ENCODE measurements at places on chromosomes 7 and 10.

GRCh38 chr10:28219251-28219650 is 83.6 kb downstream of the MPP7 start:
- no peak for DNase-seq

GRCh38 chr7:76259124-76260093 is 43.1 kb upstream of the HSPB1 start:
- DNase-seq: no peak

- DNase-seq: no peak
Measured at GRCh38 chr10:66942407-66942806, 16.6 kb downstream of the LRRTM3 start.

DNA sequence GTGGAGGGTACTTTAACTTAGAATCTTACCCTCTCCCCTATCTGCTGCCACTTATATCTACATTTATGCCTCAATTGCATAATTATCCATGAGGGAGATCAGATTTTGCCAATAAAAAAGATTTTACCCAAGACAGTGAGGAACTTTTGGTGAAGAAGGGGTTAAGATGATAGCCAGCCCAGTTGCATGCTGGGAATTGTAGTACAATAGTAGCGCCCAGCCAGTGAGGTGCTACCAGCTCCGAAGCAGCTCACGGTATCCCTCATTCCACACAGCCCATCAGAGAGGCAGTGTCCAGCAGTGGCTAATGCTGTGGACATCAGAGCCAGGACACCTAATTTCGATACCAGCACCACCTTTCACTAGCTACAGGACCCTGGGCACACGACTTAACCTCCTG is 5.9 kb upstream of the LGI1 start:
- no peak for DNase-seq

DNA sequence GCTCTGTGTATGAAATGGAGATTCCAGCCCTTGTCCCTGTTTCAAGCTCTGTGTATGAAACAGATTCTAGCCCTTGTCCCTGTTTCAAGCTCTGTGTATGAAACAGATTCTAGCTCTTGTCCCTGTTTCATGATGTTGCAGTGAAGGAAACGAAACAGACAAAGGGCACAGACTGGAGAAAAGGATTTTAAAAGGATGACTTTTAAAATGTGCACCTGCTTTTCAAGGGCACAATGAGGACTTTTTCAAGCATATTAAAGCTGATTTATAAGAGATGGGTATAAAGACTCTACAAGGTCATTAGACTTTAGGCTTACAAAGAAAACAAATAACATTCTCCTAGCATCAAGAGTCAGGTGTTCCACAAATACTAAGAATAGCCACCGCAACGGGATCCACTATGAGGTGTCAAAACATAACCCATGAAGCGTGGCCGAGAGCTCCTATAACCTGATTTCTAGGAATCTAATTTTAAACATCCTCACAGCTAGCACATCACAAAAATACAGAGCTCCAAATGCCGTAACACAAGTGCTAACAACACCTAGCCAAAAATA is 29.0 kb downstream of the DIP2C start:
- no peak for DNase-seq

- DNase-seq: no peak
Measured at GRCh38 chr10:22619101-22619500, 95.3 kb downstream of the PIP4K2A start.

DNA sequence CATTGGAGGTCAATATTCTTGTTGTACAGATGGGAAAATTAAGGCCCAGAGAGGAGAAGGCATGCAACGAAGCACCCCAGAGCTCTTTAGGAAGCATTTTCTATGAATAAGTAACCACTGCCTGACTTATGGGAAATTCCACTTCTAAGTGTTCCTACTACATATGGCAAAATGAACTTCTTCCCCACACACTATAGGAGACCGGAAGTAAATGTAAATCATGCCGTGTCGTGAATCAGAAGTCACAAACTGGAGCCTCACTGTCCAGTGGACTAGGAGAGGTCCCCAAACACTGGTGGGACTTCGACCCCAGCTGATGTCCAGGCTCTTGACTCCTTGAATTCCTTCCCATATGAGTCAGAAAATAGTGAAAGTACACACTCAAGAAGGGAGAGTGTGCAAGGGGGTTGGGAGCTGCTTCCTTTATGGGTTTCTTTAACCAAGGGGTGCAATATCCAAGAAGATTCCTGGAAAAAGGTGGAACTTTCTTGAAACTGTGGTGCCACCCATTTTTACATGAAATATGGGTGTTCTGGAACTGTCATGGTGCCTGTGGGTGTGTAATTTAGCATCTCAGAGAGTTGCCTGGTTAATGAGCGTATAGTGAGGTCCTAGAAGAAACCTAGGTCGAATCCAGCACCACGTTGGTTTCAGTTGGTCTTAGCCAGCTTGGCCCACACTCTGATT is 6.7 kb downstream of the RASSF4 start:
- DNase-seq: peak; percentile 12

- DNase-seq: peak; percentile 20
Measured at GRCh38 chr10:124561206-124561605, 99.6 kb downstream of the LHPP start.

DNA sequence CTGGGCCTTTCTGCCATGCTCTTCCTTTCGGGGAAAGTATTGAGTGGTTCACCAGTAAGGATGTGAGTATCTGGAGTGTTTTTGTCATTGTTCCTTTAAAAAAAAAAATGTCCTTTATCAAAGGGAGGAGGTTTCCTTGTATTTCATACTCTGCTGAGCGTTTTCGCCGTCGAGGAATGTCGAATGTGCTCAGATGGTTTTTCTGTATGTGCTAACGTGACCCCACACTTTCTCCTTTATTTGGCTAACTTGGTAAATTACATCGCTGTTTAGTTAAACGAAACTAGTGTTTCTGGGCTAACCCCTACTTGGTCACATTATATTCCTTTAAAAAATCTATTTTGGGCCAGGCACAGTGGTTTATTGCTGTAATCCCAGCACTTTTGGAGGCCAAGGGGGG is 45.9 kb downstream of the INPP5A start:
- DNase-seq: no peak

- DNase-seq: no peak
Measured at GRCh38 chr7:121440857-121441503, 44.9 kb upstream of the FAM3C start.

DNA sequence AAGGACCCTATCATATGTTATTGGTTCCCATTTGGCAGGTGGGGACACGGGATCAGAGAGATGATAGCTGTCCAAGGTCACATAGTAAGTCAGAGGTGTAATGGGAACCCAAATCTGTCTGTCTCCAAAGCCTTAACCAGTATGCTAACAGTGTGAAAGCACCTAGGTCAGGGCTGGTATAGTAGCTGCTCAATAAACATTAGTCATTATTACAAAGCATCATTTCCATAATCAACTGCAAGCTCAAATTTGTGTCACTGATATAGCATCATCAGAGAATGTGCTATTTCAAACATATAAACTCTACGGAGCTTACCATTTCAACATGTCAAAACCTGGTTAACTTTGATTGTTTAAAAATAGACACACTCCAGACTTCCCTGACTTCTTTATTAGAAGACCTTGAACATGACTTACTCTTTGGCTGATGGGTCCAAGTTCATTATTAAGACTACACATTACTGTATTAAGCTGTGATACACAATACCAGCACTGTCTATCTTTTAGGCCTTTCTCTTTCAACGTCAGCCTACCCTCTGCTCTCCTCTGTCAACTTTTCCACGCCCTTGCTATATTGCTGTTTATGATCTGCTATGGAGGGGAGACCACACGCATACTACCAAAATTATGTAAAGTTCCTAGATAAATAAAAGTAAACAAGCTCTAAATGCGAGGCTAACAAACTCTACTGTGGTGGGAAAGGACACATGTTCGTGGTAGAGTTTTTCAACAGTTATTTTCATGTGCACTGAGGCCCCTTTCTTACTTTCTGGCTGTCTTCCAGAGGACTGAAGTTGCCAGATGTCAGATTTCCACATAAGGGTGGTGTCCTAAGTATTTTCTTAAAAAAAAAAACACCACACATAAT is 33.6 kb downstream of the DNMBP start:
- peak; percentile 58 for DNase-seq

- DNase-seq: no peak
Measured at GRCh38 chr10:79400146-79401004, 45.0 kb downstream of the ZCCHC24 start.

- no peak for DNase-seq
Measured at GRCh38 chr10:100009283-100009792, 409 bp downstream of the DNMBP start.

GRCh38 chr7:134317434-134317833 is 704 bp upstream of the SLC35B4 start:
- no peak for DNase-seq

- no peak for DNase-seq
Measured at GRCh38 chr10:77618117-77618516, 19.5 kb downstream of the KCNMA1 start.

DNA sequence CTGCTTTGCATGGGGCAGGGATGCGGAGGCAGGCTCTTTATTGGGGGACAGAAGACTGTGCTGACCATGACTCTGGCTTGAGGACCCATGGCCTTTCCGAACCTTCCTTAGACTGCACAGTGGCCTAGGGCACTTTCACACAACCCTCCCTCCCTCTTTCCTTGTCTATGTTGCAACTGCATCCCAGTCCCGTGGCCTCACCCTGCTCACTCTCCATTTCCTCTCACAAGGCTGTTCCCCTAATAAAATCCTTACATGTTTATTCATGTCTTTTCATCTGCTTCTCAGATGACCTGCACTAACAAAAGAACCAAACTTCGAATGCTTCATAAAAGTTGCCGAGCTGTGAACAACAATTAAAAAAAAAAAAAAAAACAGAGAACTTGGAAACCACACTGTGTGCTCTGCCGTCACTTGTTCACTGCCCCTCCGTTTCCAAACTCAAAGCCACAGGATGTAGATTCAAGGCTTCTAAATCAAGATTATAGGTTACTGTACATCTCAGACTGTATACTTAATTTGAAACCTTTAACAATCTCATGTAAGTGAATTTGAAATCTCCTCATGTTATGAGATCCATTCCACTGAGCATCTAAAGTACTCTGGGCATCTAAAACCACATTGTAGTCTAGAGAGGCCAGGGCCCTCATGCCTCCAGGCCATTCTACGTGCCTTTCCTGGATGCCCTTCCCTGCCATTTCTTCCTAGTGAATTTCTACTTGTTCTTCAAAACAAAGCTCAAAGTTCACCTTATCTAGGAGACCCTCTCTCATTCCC is 265.9 kb downstream of the SNX13 start:
- no peak for DNase-seq

- no peak for DNase-seq
Measured at GRCh38 chr7:101226721-101227120, 8.8 kb downstream of the ZNHIT1 start.

GRCh38 chr10:100508691-100509150 is 10.9 kb downstream of the SEC31B start:
- no peak for DNase-seq

DNA sequence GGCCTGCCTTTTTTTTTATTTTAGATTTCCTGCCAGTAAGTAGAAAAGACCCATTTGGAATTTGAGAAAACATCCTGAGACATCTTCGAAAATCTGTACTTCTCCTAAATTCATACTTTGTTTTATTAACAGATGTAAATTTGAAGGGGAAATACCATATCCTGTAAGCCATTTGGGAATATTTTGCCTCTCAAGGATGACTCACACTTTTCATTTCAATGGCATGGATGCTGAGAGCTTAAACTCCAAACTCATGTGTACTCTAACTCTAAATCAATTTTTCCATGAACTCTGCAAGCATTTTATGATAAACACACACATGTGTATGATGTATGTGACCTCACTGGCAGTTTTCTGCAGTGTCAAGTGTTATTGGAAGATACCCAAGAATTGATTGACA is 89.0 kb downstream of the SEMA3A start:
- no peak for DNase-seq

DNA sequence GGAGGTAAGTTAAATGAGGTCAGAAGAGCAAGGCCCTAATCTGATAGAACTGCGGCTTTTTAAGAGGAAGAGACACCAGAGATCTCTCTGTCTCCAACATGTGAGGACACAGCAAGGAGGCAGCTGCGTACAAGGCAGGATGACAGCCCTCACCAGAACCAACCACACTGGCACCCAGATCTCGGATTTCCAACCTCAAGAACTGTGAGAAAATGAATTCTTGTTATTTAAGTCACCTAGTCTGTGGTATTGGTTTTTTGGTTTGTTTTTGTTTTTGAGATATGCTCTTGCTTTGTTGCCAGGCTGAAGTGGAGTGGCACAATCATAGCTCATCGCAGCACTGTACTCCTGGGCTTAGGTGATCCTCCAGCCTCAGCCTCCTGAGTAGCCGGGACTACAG is 127.2 kb downstream of the DLG5 start:
- DNase-seq: no peak

- no peak for DNase-seq
Measured at GRCh38 chr10:51574248-51575048, 124.9 kb downstream of the CSTF2T start.

DNA sequence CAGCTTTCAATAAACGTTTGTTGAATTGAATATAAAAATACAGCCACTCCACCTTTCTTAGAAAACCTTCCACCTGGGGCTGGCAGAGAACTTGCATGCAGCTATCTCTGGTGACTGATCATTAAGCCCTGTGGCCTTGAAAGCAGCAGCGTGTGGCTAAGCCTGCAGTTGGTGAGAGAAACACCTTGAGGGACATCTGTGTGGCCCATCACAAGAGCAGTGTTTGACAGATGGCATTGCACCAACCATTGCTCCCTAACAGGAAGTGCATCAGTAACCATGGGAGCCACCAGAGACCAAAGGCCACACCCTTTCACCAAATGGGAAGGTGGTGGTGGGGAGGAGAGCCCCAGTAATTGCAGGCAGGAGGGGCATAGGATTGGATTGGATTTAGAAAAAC is 22.4 kb downstream of the RHOBTB1 start:
- DNase-seq: no peak

DNA sequence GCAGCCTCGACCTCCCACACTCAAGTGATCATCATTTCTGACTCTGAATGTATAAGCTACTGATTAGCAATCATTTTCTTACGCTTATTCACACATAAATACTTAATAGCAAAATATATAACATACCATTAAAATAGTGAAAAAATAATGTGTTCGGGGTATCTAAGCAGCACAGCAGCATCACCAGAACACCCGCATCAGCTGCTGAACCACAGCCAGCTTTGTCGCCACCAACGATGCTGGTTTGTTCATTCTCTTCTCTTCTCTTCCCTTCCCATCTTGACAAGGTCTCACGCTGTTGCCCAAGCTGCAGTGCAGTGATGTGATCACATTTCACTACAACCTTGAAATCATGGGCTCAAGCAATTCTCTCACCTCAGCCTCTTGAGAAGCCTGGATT is 425.1 kb upstream of the LRGUK start:
- no peak for DNase-seq
